Naive thymus-derived CD8-positive, alpha-beta T cell (primary cell): ENCODE measurements at places on chromosomes 3 and 15. TPM values are rescaled to one million over a fixed set of nuclear protein-coding genes. Genes with fewer than 3 reads are reported as not detected.

The MUC13 gene
- not detected for polyA plus RNA-seq

The STAB1 gene
- not detected for polyA plus RNA-seq

The SGO1 gene
- 0.49 TPM for polyA plus RNA-seq

The ACKR4 gene
- polyA plus RNA-seq = not detected

The RBPMS2 gene
- not detected for polyA plus RNA-seq

The BCL2A1 gene
- polyA plus RNA-seq = 25.9 TPM

The ITGA11 gene
- not detected for polyA plus RNA-seq

The RASL12 gene
- not detected for polyA plus RNA-seq

The KLHL18 gene
- polyA plus RNA-seq = 16.4 TPM

The CHRNA3 gene
- not detected for polyA plus RNA-seq

The EBLN2 gene
- polyA plus RNA-seq = 0.60 TPM

The WDR93 gene
- 0.33 TPM for polyA plus RNA-seq

The TSC22D2 gene
- polyA plus RNA-seq = 11.8 TPM

The GABRB3 gene
- polyA plus RNA-seq = not detected

The ZWILCH gene
- polyA plus RNA-seq = 5.9 TPM

The ALG1L2 gene
- polyA plus RNA-seq = 0.37 TPM

The CILP gene
- 0.10 TPM for polyA plus RNA-seq

The CLRN1 gene
- not detected for polyA plus RNA-seq

The DZIP3 gene
- polyA plus RNA-seq = 22.5 TPM

The CPNE9 gene
- not detected for polyA plus RNA-seq

The TIGIT gene
- polyA plus RNA-seq = 1.5 TPM

The PDE8A gene
- polyA plus RNA-seq = 0.90 TPM

The TP53BP1 gene
- 8.5 TPM for polyA plus RNA-seq

The NAALADL2 gene
- not detected for polyA plus RNA-seq

The CLPX gene
- polyA plus RNA-seq = 30.0 TPM

The CCK gene
- not detected for polyA plus RNA-seq

The STARD9 gene
- 0.33 TPM for polyA plus RNA-seq

The CPOX gene
- 2.4 TPM for polyA plus RNA-seq

The FANCD2OS gene
- polyA plus RNA-seq = not detected

The GABRR3 gene
- not detected for polyA plus RNA-seq

The MOBP gene
- polyA plus RNA-seq = not detected

The RFX7 gene
- polyA plus RNA-seq = 3.8 TPM

The WDR53 gene
- 17.4 TPM for polyA plus RNA-seq

The EFCAB12 gene
- polyA plus RNA-seq = 0.20 TPM

The GNAT1 gene
- not detected for polyA plus RNA-seq

The CPB1 gene
- not detected for polyA plus RNA-seq

The TRIM42 gene
- polyA plus RNA-seq = not detected
